ENCODE measurements at places on chromosomes 6 and 20.

DNA sequence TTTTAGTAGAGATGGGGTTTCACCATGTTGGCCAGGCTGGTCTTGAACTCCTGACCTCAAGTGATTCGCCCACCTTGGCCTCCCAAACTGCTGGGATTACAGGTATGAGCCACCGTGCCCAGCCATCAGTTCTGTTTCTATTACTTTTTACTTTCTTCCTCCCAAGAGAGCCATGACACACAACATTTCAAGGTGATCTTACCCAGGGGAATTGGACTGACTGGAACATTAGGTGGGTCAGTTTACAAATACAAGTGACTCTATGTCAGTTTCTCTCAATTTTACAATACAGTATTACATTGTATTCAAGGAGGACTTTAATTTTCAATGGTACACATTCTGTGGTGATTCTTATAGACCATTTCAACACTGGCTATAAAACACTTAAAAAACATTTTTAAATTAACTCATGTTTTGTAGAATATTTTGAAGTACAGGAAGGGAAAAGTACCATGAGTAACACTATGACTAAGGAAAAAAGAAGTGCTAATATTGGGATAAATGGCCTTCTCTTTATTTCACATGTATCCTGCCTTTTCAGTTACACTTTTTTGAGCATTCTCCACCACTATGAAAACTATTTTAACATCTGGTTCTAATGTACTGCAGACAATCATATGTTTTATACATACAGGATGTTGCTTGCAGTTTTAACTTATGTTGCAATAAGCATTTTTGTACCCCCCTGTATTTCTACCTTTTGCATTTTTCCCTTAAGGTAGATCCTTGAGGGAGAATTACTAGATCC lies 8.4 kb downstream of the TPBG start:
- DNase-seq = no peak

DNA sequence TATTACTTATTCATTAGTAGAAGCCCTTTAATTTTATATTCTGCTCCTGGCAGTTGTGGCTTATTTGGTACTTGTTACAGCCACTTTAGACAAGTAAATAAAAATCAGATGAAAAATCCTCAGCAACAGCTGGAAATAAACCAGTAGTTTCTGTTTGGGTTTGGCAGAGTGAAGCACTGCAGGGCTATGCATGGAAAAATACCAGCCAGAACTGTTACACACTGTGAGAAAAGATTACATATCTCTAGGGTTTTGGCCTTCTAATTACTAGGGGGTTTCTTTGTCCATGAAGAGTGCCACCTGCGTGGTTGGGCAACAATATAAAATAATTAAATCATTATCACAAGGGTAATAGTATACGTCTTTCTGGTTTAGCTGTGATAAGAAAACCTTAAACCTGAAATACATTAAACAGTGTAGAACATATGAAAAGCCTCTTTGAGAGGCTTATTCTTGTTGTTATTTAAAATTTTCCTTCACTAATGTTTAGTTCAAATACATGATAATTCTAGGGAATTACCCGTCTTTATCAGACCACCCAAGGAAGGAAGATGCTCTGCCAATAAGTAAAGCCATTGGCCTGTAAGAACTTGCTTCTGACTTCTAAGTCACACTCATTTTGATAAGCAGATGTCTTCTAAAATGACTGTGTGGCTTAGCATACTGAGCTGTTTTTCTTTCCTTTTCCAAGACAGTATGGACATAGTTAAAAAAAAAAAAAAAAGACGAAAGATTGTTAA lies 320.0 kb upstream of the FLRT3 start:
- no peak for DNase-seq

DNA sequence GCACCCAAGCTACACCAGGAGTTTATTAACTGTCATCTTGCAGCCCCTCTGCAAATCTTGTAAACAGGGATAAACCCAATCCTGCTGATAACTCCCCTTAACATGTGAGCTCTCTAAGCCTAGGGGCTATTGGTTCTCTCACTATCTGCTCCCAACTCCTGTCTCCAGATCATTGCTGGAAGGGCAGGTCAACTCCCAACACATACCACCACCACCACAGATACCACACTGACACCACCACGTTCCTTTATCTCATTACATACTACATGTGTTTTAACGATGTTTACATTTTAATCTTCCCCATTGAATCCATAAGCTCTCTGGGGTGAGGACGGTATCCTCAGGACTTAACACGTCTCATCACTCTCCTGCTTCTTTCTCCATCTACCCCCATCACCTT lies 51.8 kb downstream of the SIM1 start:
- no peak for DNase-seq

DNA sequence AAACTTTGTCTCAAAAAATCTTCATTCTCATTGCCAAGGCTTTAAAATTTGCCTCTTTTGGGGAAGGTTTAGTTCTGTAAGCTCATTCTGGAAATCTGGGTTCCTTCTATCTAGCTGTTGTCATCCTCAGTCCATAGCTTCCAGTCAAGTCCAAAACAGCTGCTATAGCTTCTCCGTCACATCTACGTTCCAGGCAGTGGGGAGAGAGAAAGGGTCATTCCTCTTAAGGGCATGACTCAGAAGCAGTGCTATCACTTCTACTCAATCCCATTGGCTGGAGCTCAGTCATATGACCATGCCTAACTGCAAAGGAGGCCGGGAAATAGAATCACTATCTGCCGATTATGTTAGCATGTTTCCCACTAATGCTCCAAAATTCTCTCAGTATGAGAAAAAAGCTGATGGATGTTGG lies 141.4 kb upstream of the PTPN1 start:
- DNase-seq = no peak

- no peak for DNase-seq
Observed at GRCh38 chr20:3995749-3996320, 19.5 kb downstream of the RNF24 start.

DNA sequence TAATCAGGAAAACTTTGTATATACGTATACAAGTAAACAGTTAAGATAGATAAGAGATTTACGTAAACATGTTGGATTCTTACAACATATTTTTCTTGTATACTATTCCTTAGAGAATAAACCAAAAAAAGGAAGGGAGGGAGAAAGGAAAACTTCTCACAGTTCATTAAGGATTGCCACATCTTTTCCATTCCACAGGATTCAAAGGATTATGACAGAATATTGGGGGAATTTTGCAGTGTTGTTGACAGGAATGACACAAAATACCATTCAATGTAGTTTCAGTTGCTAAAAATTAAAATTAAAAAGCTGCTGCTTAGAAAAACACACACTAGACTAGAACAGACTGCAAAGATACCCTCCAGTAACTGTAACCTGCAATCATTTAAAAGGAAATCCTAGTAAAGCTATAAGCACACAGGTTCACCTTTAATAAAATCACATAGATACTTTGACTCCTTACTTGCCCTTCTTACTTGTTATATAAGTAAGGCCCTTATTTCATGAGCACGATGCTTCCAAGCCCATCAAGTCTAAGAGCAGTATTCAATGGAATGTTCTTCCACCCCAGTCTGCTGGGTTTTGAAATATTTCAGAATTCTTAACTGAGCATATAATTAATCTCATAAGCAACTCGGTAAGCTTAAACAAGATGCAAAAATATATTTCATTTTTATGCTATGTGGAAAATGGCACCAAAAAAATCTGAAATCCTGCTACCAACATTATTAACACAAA lies 107.8 kb downstream of the SMLR1 start:
- no peak for DNase-seq

DNA sequence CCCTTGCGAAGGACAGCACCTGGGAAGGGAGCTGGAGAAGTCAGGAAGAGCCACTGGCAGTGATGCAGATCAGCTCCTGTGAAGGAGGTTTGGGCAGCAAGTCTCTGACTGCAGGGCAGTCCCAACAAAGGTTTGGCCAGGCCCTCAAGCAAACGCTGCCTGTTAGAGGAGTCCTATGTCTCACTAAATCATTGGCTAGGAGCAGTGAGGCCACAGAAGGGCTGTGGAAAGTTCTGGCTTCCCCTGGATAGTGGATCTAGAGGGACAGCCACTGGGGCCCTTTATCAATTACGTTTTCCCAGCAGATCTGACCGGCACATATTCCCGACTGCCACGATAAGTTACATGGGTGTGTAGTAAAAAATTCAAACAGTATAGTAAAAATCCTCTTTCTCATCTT lies 2.5 kb downstream of the TTPAL start:
- DNase-seq = no peak
